ENCODE measurements at places on chromosomes 6 and 20.

GRCh38 chr6:88360203-88360797, 194.2 kb upstream of the CNR1 start:
- no peak for DNase-seq

- DNase-seq, result no peak
Observed at GRCh38 chr6:164563924-164564323, 745.5 kb downstream of the C6orf118 start.

DNA sequence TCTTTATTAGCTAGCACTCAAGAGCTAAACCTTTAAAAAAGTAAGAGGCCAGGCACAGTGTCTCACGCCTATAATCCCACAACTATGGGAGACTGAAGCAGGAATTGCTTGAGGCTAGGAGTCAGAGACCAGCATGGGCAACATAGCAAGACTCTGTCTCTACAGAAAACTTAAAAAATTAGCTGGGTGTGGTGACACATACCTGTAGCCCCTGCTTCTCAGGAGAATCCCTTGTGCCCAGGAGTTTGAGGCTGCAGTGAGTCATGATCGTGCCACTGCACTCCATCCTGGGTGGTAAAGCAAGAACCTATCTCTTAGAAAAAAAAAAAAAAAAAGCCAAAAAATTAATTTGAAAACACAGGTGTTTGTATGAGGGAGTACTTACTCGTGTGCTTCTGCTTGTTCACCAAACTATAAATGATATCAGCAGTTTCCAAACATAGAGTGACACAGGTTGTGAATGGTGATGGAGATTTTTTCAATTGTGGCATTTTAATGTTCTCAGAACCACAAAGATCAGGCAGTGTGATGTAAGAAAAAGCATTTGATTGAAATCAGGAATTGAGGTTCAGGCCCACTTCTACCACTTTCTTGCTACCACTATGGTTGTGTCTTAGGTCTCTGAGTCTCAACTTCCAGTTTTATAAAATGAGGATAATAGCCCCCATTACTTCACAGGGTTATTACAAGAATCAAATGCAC, 104.9 kb downstream of the FOXO3 start:
- no peak for DNase-seq

DNA sequence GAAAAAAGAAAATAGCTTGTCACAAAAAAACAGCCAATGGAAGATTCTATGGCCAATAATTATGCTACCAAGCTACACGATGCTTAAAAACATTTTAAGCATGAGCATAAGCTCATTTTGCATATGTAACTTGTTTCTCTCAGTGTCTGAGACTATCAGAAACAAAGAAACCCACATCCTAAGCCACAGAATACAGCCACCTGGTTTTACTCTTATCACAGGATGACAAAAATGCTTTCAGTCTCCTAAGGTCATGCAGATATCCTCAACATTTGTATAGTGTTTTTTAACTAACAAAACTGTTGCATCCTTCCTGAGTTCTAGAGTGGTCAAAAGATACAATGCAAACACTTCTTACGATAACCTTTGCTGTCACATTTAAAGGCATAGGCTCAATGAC, 172.1 kb upstream of the RUNX2 start:
- no peak for DNase-seq

- DNase-seq, result no peak
Observed at GRCh38 chr6:139146317-139146726, 11.4 kb downstream of the HECA start.

DNA sequence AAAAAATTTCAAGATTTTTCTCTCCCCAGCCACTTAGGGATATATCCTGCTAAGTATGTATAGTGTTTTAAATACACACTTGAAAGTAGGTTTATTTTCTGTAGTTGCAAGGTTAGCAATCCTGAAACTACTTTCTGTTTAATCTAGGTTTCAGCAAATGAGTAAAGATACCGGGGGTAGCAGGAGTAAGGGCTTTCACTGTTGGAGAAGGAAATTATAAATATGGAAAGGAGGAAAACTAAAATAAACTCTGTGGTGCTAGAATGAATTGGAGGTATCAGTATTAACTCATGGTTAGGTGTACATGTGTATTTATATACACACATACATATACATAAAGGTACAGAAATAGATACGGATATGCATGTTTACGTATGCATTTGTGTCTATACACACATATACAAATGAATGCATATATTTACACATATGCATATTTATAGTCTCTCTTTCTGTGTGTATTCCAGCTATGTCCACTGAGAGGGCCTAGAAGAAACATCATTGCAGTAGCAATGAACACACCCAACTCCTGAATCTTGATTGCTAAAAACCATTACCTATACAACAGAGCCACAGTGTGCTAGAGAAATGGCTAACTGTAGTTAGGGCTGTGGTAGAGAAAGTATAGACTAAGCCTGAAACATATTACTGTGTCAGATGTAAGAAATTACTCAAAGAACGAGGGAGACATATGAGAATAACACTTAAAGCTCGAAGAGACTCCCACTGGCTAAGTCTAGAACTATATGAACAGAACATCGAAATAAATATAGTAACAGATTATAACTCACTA, 95.9 kb upstream of the EMILIN3 start:
- DNase-seq, result no peak

- DNase-seq, result no peak
Observed at GRCh38 chr6:45818655-45819054, 197.0 kb downstream of the CLIC5 start.

DNA sequence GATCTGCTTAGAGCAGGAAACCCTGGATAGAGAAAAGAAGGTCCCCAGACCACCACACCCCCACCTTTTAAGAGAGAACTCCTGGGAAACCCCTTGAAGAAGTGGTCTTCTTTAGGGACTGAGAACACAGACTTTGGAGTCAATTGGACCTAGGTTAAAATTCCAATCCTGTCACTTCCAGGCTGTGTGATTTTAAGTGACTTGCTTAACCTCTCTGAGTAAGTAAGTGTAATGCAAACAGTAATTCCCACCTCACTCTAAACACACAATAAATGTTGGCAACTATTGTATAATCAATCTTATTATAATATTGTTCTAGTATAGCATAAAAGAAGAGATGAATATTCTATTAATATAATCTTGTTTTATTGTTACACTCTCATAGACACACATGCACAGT, 3.3 kb downstream of the TFEB start:
- no peak for DNase-seq

DNA sequence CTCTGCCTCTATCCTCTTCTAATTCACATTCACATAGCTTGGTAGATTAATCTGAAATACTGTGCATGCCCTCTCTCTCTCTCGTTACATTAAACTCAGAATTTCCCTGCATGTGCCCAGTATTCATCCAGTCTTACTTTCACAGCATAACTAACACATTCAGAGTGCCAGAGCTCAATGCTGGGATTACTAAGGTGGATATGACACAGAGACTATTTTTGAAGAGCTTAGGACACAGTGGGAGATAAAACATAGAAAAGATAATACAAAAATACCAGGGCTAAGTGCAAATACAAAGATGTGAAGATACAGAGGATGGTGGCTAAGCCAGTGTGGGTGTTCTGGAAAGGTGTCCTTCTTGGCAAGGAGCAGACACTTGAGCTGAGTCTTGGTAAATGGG, 6.3 kb downstream of the SYNE1 start:
- no peak for DNase-seq

- DNase-seq, result no peak
Observed at GRCh38 chr6:119540417-119540816, 190.9 kb upstream of the MAN1A1 start.

DNA sequence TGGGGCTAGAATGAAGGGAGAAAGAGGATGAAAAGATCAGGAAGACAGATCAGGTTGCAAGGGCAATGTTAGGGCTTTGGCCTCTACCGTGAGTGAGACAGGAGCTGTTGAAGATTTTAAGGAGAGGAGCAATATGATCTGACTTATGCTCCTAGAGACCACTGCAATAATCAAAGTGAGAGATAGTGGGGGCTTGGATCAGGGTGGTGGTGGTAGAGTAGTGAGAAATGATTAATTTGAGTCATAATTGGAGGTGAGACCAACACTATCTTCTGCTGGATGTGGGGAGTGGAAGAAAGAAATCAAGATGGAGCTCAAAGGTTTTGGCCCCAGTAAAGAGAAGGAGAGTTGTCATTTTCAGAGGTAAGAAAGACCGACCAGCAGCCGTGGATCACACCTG, 140.7 kb upstream of the TMEM170B start:
- no peak for DNase-seq

DNA sequence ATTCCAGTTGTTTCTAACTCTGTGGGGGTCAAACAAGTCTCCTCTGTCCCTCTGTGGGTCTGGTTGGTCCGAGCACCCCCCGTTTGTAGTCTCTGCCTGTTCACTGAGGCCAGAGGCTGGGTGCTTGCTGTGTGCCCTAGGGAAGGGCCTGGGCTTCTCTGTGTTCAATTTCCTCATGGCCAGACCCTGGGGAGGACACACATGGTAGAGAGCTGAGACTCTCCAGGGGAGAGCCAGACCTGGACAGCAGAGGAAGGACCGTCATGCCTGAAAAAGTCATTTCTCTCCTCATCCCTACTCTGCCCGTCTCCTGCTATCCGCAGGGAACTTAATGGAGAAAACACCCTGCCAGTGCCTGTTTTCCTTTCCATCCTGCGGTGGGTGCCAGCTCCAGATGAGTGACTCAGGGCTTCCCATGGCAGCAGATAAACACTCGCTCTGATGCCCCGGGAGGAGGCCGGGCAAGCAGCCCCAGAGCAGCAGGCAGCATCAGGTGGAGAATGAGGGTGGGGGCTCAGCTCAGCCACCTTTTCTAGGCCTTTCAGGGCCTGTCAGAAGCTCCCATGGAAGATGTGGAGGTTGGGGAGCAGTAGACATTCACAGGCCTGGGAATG, 51.9 kb downstream of the SNAI1 start:
- no peak for DNase-seq

DNA sequence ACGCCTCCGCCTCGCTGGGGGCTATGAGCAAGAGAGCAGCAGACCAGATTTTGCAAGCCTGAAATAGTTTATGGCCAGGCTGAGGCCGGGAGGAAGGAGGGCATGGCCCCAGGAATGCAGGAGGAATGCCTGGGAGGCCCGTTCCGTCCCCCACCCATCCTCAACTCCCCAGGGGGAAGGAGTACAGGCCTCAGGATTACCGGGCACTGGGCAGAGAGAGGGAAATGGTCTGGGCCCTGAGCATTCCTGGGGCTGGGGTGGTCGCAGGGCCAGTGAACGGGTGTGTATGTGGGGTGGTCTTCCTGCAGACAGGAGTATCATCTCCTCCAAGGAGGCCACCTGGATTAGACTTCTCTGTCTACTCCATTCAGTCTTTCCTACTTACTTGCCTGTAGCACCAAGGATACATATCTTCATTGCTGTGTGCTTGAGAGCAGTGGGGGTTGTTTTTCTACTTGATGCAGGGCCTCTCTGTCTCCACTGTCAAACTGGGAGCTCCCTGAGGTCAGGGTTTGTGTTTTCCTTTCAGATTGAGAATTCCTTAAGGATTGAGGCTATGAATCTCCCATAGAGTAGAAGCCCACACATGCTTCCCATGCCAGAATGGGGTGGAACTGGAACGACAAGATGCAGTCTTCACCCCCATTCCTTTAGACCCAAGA, 81.3 kb downstream of the VEGFA start:
- DNase-seq, result no peak

GRCh38 chr20:48921883-48922820, 641 bp downstream of the ARFGEF2 start:
- no peak for DNase-seq

- no peak for DNase-seq
Observed at GRCh38 chr20:43699941-43700565, 26.7 kb downstream of the GTSF1L start.

DNA sequence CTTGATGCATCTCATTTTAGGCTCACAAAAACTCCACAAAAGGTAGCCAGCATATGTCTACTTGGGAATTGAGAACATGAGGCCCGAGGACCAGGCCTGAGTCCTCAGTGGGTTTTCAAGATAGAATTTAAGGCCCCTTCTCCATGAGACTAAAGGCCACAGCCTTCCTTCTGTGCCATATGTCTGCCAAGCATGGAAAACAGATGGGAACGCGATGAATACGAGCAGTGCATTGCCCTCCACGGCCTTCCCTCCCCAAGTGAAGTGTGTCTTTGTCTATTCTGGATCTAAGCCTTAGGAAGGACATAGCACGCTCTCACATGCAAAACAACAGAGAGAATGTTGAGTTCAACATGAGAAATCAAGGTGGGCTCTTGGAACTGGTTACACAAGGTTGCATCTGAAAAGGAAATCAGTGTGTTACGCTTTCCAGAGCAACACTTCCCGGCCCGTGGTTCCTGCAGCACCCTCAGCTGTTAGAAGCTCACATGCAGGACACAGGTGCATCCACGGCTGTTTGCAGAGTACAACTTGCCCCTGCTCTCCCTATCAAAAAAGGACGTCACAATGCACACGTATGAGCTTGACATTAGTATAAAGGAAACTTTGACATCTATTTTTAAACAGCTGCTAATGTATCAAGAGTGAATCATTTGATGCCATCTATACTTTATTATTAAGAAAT, 229.9 kb downstream of the NRN1 start:
- no peak for DNase-seq

- DNase-seq, result no peak
Observed at GRCh38 chr6:149273318-149273717, 44.2 kb upstream of the TAB2 start.

GRCh38 chr6:24798740-24799540, at the start of gene ARMH2:
Gene ARMH2 (minus strand): TSS chr6:24798917. CDS start chr6:24798857, 60 bp downstream.
- DNase-seq, result no peak

DNA sequence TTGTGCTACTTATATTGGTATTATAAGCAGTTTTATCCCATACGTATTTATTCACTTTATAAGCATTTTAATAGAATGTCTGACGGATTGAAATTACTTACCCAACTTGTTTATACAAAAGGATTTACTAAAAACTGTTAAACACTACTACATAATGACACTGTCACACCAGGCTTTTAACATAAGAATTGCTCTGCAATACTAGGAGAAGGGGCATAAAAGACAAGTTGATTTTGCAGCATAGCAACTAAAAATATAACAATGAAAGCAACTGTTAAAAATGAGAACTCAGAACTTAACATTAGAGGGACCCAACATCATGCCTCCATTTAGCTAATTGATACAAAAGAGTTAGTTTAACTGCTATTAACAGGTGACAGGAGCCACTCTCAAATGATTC, 995.3 kb downstream of the PHF3 start:
- DNase-seq, result no peak

DNA sequence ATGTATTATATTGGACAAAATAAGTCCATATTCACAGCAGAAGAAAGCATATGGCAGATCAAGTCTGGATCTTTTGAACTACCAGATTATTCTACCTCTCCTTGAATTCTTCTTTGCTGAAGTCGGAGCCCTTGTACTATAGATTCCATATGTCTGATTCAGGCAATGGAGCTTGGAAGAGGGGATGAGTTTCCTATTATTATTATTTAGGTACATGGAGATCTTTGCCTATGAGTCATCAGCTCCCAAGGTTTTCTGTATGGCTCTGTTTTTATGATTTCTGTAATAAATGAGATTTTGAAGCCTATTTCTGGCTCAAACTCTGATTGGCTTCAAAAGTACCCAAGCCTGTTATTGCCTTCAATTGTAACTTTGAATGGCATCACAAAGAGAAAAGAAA, 72.0 kb downstream of the OPRM1 start:
- DNase-seq, result no peak
